ENCODE measurements at places on chromosomes 5 and 9.

DNA sequence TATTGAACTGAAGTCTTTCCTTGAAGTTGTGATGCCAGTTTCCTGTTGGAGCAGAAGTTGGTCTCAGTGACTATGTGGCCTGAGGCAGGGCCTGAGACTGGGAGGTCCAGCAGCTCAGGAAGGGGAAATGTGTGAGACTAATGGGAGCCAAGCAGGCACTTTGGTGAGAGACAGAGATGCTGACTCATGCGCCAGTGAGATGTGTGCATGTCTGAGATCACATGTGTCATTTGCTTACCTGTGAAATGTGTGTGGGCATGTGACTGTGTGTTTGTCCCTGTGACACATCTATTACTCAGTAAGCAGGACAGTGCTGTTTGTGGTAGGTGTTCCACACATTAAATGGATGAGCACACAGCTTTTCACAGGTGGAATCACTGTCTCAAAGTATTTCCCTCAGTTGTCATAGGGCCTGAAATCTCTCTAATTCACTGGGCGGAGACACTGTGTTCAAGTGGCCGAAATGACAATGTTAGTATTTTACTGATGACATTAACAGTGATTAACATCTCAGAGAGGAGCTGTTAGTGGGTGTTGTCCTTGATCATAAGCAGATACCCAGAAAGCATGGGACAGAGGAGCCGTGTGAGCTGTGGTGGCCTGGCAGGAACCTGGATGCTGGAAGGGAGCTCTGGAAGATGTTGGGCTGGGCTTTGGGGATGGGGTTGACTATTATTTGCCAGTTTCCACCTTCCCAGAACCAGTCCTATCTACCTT, 7.4 kb downstream of the NPR2 start:
- no peak for DNase-seq

DNA sequence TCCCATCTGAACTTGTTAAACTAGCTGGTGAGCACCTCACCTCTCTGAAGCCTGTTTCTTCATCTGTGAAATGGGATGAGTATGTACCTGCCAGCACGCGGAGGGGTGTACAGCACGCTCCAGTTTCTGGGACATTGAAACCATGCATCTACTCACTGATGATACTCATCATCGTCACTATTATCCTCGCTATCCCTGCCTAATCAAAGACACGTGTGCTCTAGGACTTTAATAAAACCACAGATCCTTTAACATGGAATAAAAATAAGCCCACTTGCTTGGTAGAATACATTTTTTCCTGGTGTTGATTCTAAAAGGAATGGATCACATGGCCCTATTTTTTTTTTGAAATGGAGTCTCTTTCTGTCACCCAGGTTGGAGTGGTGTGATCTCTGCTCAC, 37.3 kb upstream of the POMT1 start:
- no peak for DNase-seq

- DNase-seq = no peak
These were observed at the start of gene ZDHHC11 for GRCh38 chr5:850511-851006. ZDHHC11 (minus strand) TSS chr5:850986; CDS start chr5:850602, 384 bp downstream.

- DNase-seq = no peak
These were observed 11.9 kb upstream of the ARHGAP26 start for GRCh38 chr5:142758062-142758795.

DNA sequence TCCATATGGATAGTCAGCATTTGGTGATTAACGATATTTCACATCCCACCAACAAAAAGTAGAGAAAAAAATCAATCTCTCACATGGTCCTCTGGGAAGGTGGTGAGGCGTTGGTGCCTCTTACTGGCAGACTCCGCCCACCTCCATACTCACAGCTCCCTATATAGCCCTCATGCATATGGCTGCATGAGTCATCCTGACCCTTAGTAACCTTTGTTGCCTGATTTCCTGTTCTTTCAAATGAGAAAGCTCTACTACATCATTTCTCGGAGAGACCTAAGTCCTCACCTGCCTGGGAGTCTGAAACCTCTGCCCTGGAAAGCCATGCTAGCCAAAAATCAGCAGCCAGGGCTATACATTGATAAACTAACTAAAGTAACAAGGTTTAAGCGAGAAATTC, 33.3 kb upstream of the ABCA1 start:
- DNase-seq = peak; percentile 9

DNA sequence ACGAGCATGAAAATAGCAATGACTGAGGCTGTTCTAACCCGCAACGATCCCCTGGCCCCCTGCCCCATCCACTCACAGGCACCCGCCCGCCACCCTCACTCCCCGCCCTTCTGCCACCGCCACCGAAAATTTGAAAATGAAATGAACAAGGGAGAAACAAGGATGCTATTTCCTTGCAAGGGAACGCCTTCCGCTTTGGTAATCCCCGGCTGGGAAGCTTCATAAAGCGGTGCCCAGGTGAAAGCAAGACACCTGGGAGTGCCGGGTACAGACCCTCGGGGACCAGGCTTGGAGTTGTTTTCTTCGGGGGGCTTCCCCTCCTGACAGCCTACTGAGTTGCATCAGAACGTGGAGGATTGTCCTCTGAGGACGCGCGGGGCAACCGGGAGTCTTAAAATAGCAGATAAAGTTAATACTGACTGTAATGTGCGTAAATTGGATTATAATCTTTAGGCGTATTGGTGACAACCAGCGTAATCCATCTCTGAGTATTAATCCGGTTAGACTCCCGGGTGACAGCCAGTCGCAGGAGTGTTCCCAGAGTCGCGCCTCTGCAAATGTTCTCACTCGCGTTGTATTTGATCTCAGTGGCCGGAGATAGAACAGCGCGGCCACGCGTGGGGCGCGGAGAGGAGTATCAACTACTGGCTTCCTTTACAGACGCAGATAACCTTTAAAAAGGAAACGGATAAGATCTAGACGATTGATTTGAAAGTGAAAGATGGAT, 885 bp upstream of the MLLT3 start:
- peak; percentile 17 for DNase-seq

DNA sequence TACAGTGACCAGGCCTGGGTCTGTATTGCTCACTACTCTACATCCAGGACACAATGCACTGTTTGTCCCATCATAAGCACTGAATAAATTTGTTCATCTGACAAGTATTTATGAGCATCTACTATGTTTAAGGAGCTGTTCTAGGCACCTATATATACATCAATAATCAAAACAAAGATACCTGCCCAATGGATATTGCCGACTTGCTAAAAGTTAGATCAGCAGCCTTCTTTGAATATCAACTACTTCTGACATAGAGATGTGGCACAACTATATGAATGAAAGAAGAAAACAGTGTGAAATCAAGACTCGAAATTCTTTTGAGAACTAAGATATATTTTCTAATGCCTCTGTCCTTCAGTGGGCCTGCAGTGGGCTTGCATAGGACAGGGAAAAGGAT, 215.7 kb downstream of the ARL15 start:
- DNase-seq = no peak

- no peak for DNase-seq
These were observed 80.3 kb downstream of the EPB41L4A start for GRCh38 chr5:112338681-112339337.

DNA sequence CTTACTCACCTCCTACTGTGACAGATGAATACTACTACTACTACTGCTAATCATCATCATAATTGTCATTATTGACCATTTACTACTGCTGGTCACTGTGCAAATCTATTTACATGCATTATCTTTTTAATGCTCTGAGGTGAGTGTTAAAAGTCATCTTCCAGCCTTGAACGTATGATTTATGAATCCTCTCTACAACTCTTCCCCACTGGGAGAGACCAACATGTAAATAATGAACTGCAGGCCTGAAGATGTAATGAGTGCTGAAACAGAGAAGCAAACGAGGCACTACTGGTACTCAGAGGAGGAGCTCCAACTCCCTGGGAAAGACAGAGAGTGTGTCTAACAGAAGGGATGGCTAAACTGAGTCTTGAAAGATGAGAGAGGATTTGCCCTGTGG, 95.4 kb downstream of the JAKMIP2 start:
- DNase-seq = no peak

DNA sequence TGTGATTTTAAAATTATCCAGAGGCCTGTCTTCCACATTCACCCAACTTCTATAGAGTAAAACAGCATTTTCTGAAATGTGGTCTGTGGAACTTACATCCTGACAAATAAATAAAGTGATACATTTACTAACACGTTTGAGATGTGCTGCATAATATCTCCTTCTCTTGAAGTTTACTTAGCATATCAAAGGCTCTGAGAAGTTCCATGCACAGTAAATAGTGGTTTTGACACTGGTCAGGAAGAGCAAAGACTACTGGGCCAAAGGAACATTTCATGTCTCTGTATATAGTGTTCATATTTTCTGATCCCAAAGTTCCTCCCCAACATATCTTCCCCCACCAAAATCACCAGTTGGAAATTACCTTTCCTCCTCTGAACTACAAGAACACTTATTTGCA, 30.5 kb upstream of the TARS1 start:
- DNase-seq = no peak

- DNase-seq = no peak
These were observed 120.7 kb upstream of the MVB12B start for GRCh38 chr9:126205845-126206498.

DNA sequence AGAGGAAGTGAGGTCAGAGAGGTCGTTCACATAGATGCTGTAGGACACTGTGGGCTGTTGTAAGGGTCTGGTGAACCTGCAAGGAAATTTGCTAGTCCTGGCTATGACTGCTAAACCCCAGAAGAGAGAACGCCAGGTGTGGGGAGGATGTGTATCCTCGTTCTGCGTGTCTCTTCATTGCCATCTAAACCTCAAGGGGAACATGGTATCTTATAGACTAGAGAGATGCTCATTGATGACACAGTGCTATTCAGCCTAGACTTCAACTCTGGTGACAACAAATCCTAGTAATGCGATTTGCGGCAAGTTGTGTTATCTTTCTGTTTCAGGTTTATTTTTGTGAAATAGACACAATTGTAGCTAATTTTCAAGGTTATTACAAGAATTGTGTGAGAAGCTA, 140.2 kb downstream of the ADAMTSL1 start:
- no peak for DNase-seq

DNA sequence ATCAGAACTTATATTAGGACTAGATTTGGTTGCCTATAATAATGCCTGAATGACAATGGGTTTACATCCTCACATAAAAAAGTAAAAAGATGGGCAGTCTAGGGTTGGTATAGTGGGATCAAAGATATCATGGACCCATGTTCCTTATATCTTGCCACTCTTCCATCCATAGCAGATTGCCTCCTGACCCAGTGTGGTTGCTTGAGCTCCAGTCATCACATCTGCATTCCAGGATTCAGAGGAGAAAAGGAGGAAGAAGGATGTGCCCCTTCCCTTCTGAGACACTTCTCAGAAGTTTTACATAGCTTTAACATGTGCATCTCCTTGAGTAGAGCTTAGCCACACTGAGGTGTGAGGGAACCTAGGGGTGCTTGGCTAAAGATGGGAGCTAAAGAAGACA, 22.9 kb downstream of the RALGPS1 start:
- DNase-seq = no peak

DNA sequence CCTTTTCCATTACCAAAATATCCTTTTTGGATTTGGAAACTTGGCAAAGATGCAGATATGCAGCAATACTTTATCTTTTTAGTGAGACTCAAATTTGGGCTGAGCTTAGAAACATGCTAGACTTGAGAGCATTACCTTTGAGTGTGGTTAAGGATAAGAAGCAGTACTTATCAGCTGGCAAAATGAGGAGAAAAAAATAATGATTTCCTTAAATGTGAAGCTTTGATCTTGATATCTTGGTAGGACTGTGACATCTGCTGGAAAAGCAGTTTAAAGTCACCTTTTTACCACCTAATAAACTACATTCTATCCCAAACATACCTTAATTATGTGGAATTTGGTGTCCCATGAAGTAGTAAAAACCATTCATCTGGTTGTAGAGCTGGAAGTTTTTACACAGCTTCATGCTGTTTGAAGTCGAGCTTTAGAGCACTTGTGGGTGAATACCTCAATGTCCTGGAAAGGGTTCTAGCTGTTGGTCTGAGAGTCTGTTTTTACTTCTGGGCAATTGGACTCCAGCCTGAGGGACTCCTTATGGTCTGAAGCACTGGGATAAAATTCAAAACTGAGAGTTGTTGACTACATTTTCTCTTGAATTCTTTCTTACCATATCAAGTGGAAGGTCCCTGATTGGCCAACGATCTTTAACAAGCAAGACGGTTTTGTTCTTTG, 53.4 kb downstream of the LRRC70 start:
- no peak for DNase-seq

- no peak for DNase-seq
These were observed 19.1 kb upstream of the ADCY2 start for GRCh38 chr5:7376871-7377270.

GRCh38 chr5:153629027-153629895, 138.8 kb downstream of the GRIA1 start:
- DNase-seq = no peak

- no peak for DNase-seq
These were observed 19.5 kb downstream of the IRX2 start for GRCh38 chr5:2732004-2732403.

- no peak for DNase-seq
These were observed 27.1 kb downstream of the GRAMD2B start for GRCh38 chr5:126450346-126450745.

DNA sequence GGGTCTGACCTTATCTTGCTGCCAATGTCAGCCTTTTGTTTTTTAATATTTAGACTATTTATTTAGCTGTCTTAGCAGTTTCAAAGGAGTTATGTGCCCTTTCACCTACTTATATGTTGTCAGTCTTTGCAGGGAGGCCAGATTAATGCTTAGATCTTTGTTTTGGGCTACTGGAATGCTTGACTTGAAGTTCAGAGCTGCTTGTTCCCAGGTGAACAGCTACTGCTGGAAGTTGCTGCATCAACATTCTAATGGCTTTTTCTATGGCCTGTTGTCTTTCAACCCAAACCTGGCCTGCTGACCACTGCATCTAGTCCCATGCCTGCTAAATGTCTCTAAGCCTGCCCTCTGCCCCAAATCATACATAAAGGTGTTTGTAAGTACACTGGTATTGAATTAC, 3.0 kb downstream of the SLC22A5 start:
- DNase-seq = no peak

DNA sequence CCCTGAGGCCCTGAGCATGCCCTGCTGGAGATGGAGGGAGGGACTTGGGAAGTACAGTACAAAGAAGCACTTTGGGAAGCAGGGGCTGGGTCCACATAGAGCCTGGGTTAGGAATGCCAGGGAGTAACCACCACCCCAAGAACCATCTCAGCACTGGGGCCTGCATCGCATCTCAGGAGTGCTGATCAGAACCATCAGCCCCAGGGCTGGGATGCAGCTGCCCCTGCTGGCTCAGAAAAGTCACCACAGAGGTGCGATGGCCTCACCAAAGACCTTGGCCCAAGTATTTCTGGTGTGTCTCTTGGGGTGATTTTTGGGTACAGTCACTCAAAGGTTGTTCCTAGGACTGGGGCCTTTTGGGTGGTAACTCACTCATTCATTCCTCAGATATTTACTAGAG, 236.8 kb upstream of the MVB12B start:
- DNase-seq = no peak

GRCh38 chr9:38019731-38020130, 49.3 kb downstream of the SHB start:
- DNase-seq = no peak

- DNase-seq = no peak
These were observed 30.4 kb downstream of the NSUN2 start for GRCh38 chr5:6602441-6602840.

GRCh38 chr5:150117945-150118560, 31.7 kb upstream of the CSF1R start:
- no peak for DNase-seq

GRCh38 chr5:43227655-43228054, 35.6 kb downstream of the NIM1K start:
- DNase-seq = no peak

Data from stimulated activated CD8-positive, alpha-beta memory T cell treated with anti-CD3 and anti-CD28 coated beads, Interleukin-2, amount 100 ng/mL, for 1 hour (primary cell).